ENCODE measurements at places on chromosomes 6 and 20.

DNA sequence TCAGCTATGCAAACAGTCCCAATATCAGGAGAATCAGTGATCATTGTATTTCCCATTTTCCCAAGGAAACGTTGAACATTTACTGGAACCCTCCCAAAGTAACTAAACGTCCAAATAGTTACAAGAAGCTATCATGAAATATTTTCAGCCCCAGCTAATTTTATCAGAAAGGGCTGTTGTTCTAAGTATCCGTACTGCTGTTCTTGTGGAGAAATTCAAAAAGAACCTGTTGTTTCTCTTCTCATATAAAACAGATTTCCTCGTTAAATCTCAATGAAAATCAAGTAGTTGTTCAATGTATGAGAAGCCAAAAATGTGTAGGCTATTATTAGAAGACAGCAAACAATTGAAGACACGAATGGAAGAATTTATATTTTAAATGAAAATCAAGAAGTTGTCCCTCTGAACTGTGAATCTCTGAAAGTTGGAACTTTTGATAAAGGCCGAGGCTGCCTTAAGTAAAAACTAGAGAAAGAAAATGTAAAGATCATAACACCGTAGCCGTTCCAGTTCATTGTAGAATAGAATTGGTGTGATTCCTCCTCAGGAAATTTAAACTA is 107.7 kb downstream of the HFE start:
- no peak for DNase-seq

DNA sequence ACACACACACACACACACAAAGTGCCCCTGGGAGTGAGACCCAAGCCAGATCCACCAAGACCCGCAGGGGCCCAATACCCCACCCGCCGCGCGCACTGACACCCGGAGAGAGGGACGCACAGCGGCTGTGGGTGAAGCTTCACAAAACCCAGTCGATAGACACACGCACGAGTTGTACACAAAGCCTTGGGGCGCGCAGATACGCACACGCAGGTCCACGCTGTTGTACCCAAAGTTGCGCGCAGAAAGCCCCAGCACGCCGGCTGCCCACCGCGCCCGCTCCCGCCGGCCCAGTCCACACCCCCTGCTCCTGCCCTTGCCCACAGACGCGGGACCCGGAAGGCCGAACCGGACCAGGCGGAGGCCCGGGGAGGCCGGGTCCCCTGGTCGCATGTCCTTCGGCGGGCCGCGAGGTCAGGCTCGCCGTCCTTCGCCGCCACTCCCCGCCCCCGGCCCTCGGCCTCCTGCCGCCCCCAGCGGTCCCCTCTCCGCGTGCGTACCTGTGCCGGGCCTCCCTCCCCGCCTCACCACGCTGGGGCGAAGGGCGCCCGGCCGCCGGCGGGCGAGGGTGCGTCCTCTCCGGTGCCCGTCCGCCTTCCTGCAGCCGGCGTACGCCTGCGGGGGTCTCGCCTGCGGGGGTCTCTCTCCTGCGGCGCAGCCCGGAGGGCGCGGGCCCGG is at the start of gene TMEM74B:
TMEM74B (minus strand) TSS at position 344 of the 678 bp plus-strand sequence. CDS start 1,180 bp downstream, outside the sequence.
- no peak for DNase-seq

GRCh38 chr20:22003680-22004079 is 298.2 kb downstream of the PAX1 start:
- DNase-seq, result no peak

DNA sequence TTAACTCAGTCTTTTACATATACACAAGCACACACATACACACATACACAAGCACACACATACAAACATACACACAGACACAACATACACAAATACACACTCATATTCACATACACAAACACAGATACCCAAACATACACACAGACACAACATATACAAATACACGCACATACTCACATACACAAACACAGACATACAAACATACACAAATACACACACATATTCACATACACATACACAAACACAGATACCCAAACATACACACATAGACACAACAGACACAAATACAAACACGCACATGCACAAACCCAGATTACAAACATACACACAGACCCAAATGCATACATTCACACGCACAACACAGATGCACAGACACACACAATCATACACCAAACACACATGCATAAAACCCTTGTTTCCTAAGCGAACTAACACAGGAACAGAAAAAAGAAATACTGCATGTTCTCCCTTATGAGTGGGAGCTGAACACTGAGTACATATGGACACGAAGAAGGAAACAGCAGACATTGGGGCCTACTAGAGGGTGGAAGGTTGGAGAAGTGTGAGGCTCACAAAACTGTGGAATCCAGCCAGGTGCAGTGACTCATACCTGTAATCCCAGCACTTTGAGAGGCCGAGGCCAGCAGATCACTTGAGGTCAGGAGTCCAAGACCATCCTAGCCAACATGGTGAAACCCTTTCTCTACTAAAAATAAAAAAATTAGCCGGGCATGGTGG is 34.2 kb downstream of the PIM1 start:
- DNase-seq, result peak; percentile 19

- no peak for DNase-seq
These were observed 1.2 kb downstream of the MTCH1 start for GRCh38 chr6:36984581-36985416.

- no peak for DNase-seq
These were observed 220.1 kb downstream of the HACE1 start for GRCh38 chr6:104639668-104640067.

GRCh38 chr20:62133864-62134263 is 9.3 kb downstream of the PSMA7 start:
- no peak for DNase-seq

- no peak for DNase-seq
These were observed 245.8 kb downstream of the PKHD1 start for GRCh38 chr6:51841626-51842025.

DNA sequence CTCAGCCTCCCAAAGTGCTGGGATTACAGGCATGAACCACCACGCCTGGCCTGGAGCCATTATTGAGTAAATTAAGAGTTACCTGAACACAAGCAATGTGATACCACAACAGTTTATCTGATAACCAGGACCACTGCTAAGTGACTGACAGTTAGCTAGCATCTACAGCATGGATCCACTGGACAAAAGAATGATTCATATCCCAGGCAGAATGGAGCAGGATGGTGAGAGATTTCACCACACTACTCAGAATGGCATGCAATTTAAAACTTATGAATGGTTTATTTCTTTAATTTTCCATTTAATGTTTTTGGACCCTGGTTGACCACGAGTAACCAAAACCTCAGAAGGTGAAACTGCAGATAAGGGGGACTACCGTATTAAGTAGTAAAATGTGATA is 48.6 kb downstream of the RALGAPA2 start:
- no peak for DNase-seq

DNA sequence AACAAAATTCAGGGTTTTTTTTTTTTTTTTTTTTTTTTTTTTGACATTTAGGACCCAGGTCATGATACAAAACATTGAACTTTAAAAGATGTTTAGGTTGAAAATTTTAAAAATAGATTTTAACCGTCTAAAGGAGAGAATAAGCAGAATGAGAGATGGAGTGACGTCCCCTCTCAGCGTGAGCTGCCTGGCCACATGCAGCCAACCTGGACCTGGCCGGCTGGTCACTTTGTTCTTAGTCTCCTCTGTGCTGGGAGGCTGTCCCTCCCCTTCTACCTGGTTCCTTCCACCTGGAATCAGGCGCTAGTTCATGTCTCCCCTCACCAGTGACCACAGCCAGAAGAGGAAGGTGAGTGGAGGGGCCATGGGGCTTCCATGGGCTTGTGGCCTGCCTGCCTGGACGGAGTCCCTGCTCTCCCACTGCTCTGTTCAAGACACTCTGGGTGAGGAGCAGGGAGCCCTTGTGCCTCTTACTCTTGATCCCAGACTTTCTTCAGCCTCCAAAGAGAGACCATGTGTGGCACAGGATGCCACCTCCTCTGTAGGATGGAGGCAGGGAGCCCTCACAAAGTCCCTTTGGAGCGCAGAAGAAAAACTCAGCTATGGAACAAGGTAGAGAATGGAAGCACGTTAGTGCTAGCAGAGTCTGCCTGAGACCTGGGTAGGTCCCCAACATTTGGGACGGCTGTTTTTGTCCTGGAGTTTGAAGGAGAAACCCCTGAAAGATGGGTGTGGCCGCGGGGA is 31.7 kb downstream of the IRF4 start:
- no peak for DNase-seq

DNA sequence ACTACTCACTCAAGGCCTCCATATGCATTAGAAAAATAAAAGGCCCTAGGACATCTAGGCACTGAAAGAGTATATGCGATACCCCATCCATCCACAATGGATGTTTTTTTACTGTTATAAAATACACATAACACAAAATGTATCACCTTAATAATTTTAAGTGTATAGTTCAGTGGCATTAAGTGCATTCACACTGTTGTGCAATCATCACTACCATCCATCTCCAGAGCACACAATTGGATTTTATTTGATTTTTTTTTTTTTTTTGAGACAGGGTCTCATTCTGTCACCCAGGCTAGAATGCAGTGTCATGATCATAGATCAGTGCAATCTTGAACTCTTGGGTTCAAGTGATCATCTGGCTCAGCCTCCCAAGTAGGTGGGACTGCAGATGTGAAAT is 2.8 kb downstream of the MDC1 start:
- no peak for DNase-seq

DNA sequence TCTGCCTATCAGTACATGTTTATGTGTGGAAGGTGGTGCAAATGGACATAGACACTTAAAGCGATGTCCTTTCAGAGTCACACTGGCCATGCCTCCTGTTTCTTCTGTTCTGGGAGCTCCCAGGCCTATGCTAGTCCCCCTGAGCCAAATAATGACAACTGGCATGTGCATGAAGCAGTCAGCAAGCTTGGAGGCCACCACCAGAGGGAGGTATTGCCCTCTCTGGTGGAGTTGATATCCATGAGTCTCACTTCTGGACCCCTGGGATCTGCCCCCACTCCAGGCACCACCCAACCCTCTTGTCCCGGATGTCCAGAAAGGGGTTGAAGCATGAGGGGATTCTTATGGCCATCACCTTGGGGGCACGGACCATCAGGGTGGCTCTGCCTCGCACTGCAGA is 172.2 kb downstream of the AIG1 start:
- no peak for DNase-seq

All from Caki2 (cell line).